ENCODE measurements at places on chromosomes 1 and 21. TPM values are rescaled to one million over a fixed set of nuclear protein-coding genes. Genes with fewer than 3 reads are reported as not detected.

The TEDDM1 gene
- total RNA-seq: not detected

The MFSD2A gene
- total RNA-seq: 15.0 TPM

The S100A3 gene
- total RNA-seq: not detected

The RORC gene
- 1.3 TPM for total RNA-seq

GRCh38 chr1:55749975-55750627, 534.9 kb upstream of the USP24 start:
- no peaks in the 10 kb centered on the region for H3K4me1 ChIP-seq
- no peaks in the 10 kb centered on the region for H3K36me3 ChIP-seq
- peaks cover 1% of the 10 kb centered on the region for H3K27me3 ChIP-seq
- H3K4me3 ChIP-seq: no peak overlapping the region
- H3K27ac ChIP-seq: no peak overlapping the region

DNA sequence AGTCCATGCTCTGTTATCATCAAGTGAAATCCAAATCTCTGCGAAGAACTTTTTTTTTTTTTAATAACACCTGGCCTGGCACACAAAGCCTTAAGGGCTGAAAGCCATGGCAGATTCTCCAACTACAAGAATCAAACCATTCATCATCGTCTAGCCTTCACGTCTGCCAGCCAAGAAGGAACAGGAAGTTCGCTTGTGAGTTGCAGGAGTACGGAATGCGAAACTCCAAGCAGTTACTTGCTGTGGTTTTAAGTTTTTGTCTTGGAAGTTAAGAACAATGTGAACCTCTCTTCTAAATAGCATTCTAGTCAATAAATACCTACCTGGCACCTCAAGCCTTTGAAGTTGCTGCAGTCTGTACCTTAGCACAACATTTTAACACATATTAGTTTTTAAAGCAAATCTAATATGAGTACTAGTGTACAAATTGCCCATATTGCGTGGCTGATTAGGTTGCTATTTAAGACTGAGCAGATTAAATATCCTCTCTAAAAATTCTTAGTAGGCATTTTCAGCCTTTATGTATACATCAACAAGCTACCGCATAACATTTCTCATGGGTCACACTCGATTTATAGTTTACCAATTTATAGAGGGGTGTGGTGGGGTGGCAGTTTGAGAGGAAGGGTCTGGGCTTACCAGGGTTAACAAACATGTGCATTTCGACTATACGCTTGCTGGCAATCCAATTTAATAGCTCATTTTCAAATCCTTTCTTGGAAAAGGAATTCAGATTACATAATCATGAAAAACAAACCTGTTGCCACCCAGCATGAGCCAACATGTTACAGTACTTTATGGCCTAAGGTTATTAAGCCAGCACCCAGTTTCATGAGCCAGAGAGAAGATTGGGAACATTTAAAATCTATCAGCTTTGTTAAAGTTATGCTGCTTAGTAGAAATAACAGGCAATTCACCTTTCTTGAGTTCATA, 22.2 kb upstream of the PTPN14 start:
- DNase-seq: no peak
- H3K36me3 ChIP-seq: peaks cover 9% of the 10 kb centered on the region
- H3K4me1 ChIP-seq: no peaks in the 10 kb centered on the region
- H3K4me3 ChIP-seq: no peak overlapping the region
- H3K27me3 ChIP-seq: peaks cover 7% of the 10 kb centered on the region

DNA sequence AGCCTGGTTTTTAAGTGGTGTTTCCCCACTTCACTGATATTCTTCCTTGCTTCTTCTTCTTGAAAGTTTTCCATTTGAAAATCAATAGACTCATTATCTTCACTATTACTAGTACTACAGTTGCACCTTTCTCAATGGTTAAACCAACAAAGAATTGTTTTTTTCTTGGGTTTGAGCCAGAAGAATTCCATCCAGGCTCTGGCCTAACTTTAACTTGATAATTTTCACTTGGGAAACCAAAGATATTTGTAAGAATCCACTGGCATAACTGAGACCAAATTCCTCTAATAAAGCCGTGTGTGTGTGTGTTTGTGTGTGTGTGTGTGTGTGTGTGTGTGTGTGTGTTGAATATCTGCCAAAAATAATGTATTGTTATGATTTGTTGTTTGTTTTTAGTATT, 103.2 kb downstream of the SGIP1 start:
- no peak overlapping the region for H3K27ac ChIP-seq
- no peak for DNase-seq
- H3K4me3 ChIP-seq: no peak overlapping the region
- H3K36me3 ChIP-seq: no peaks in the 10 kb centered on the region
- peaks cover 3% of the 10 kb centered on the region for H3K4me1 ChIP-seq
- H3K27me3 ChIP-seq: peaks cover 3% of the 10 kb centered on the region

DNA sequence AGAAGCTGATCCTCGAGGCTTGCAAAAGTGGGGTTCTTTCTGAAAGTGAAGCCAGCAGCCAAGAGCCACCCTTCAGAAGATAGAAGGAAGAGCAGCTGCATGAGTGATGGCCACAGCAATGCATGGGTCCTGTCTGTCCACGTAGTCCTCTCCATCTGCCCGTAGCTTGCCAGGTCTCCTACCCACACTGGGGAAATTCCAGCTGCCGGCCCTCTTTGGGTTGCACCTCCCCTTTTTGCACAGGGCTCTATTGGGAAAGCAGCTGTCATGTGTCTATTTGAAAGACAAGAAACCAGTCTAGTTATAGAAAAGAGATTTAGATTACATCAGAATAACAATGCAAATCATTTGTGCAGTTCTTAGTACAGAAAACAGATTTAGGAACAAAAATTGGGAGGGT, 204.4 kb downstream of the GIPC2 start:
- no peak for DNase-seq
- H3K36me3 ChIP-seq: no peaks in the 10 kb centered on the region
- H3K27ac ChIP-seq: no peak overlapping the region
- H3K27me3 ChIP-seq: peaks cover 11% of the 10 kb centered on the region
- no peaks in the 10 kb centered on the region for H3K4me1 ChIP-seq

All from activated CD8-positive, alpha-beta T cell treated with anti-CD3 and anti-CD28 coated beads for 36 hours (primary cell).